AG20443 (cell line): ENCODE measurements at places on chromosomes 6 and 20.

GRCh38 chr20:38460040-38460623 lies 12.5 kb upstream of the RALGAPB start:
- DNase-seq: no peak

- DNase-seq: peak; percentile 86
These were observed 6.2 kb downstream of the TMEM242 start for GRCh38 chr6:157316871-157317814.

GRCh38 chr6:129500958-129501739 lies 208.8 kb downstream of the ARHGAP18 start:
- DNase-seq: peak; percentile 80

DNA sequence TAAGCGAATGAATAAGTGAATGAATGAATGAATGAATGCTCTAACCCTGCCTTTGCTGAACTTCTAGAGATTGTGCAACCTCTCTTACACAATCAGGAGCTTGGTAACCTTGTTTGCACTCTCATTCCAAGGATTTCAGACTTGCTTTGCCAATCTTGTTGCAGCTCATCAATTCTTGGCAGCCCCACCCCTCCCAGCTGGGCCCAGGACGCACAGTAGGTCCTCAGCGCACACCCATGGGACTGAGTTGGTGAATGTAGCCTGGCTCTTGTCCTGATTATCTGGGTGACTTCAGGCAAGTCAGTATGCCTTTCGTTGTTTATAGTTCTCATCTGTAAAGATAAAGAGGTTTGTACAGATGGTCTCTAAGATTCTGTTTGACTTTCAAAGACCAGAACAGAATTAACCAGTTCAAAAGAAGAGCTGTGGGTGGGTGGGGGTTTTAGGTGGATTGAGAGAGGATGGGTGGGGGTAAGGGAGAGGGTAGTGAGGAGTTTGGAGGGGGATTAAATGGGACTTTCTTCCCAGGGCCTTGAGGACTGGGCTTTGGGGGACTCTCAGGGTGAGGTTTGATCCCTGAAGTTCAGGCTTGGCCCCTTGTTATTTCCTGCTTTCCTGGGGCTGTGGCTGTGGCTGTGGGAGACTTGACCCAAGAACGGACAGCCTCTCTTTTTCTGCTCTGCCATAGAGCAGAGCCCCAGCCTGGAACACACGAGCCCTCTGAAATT lies 33.2 kb downstream of the VEGFA start:
- DNase-seq: peak; percentile 29

- no peak for DNase-seq
These were observed 46.0 kb downstream of the RFX6 start for GRCh38 chr6:116922853-116923548.

DNA sequence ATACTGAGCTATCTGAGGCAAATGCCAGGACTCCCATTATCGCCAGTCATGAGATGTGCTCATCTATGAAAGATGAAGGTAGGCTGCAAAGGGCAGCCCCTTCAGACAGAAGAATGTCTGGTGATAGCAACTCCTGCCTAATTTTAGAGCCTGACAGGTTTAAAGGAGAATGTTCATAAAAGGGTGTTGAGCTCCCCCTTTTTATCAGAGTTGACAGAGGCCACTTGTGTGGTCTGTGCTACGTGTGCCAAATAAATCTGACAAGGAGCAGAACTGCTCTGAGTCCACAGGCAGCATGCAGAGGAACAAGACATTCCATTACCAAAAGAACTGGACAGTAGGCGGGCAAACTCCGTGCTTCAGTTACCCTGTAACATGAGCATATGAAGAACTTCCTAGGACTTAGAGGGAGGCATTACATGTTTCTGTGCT lies 101.8 kb downstream of the PREP start:
- peak; percentile 14 for DNase-seq

- no peak for DNase-seq
These were observed 74.8 kb downstream of the GCNT2 start for GRCh38 chr6:10595731-10596664.

DNA sequence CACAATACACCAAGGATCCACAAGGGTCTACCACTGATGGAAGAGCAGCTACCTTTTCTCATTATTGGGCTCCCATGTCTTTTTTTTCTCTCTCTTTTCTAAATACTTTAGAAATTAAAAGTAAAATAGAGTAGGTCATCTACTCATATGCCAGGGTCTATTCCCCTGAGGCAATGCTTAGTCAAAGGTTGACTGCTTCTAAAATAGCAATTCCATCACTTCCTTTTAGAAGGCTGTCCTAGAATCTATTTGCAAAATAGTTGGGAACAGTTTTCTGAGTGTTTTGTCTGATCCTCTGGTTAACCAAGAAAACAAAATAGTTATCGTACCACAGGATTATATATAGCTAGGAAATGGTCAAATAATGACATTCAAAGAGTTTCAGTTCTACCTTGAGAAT lies 174.1 kb downstream of the COL21A1 start:
- DNase-seq: peak; percentile 9
